Caudate nucleus (tissue), 63 donors: ENCODE measurements at places on chromosomes 7 and 10.

- no peak for DNase-seq
Measured at GRCh38 chr7:122532406-122533269, 166.3 kb downstream of the RNF133 start.

DNA sequence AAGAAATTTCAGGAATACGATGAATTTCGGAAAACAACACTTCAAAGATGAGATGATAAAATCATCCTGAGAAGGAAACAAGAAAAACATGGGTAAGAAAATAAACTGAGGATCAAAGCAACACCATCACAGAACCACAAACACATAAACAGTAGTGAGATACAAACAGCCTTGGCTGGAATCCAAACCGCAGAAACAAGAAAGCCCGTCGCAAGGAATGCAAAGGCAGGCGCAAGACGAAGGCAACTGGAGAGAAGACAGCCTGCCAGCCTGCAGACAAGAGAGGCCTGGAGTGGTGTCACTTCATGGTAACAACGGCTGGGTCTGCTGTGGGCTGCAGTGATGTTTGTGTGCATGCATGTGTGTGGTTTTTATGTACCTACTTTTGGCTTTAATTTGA lies 61.8 kb upstream of the DRGX start:
- DNase-seq: no peak

DNA sequence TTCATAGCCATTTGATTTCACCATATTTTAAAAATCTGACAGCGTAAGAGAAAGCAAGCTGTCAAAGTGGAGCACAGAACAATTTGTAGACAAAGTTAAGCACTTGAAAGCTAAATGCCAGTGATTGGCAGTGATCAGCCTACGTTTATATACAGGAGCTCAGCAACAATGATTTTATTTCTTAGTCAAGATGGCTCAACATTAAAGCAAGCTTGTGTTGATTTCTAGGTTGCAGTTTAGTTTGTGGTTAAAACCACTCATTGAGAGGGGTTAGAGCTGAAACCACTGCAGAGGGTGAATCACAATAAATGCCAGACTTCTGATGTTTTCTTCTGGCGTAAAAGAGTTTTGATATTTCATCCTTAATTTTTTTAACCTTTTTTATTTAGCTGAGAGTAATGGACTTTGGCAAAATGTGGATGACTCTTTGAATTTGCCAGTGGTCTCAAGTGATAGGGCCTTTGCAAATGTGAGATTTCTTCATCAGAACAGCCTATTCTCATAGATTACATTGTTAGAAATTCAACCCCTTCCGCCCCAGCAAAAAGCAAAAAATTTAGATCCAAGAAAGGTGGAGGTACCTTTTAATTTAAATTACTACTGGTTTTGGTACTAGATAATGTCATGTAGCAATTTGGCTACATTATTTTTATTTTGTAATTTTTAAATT lies 73.8 kb downstream of the SHOC2 start:
- DNase-seq: no peak

GRCh38 chr10:60537697-60538096 lies 148.0 kb upstream of the ANK3 start:
- DNase-seq: no peak

- no peak for DNase-seq
Measured at GRCh38 chr10:125662584-125662983, 20.4 kb downstream of the TEX36 start.

DNA sequence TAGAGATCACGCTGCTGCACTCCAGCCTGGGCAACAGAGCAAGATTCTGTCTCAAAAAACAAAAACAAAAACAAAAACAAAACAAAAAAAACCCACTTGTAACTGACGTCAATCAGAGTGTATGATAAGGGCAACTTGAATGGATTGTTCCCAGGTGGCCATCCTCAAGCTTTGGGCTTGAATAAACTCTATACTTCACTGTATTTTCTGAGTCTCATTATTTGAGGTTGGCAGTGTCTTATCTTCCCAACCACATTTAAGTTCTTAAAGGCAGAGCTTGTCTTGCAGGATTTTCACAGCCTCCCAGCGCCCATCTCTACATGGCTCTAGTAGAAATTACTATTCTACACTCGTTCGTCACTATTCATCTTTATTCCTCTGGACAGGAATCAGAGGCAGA lies 5.1 kb upstream of the OAT start:
- DNase-seq: no peak

- no peak for DNase-seq
Measured at GRCh38 chr10:133231946-133232574, 2.0 kb downstream of the UTF1 start.

DNA sequence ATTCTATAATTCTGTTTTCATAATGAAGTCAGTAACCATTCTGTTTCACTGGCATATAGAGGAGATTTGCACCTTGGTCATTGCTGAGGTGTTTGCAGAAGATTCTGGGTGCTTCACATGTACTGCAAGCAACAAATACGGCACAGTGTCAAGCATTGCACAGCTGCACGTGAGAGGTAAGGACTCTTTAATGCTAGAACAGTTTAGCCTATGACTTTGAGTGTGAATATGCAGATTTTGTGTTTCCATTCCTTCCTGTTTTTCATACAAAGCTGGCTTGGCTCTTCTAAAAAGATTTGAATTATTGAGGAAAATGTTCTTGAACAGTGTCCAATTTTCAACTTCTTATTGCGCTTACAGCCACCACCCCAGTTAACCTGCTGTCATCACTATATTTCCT lies 56.4 kb downstream of the MYPN start:
- no peak for DNase-seq

- no peak for DNase-seq
Measured at GRCh38 chr7:144820552-144820951, 15.3 kb downstream of the TPK1 start.

- no peak for DNase-seq
Measured at GRCh38 chr7:55110993-55111361, 92.2 kb downstream of the EGFR start.

GRCh38 chr7:85469446-85470010 lies 282.7 kb upstream of the SEMA3D start:
- DNase-seq: no peak

GRCh38 chr10:59234816-59235429 lies 58.5 kb downstream of the PHYHIPL start:
- no peak for DNase-seq

DNA sequence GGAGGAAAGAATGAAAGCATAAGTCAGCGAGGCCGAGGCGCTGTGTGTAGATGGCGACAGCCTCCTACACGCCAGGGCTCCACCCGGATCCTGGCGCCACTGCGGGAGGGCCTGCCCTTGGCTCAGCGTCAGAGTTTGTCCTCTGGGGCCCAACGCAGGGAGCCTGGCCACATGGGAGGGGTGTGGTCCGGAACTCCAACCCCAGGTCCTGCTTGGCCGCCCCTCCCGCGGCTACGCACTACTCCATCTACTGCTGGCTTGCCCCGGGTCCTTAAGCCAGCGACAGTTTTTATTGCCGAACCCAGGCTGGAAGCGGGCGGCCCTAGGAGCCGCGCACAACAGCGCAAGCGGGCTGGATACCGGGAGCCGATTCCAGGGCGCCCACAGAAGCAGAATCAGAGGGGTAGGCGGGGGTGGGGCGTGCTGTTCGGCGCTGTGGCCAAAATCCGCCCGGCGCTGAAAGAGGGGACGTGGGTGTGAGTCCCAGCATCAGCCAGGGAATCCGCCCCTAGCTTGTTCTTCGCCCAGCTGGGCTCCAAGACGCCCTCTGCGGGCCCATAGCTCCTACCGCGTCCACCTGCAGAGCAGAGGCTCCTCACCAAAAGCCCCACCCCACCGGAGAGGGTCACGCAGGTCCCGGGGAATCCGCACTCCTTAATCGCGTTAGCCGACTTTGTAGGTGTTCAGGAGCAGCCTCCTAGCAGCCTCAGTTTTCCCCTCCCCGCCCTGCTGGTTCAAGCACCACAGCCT lies 4.5 kb downstream of the KAZALD1 start:
- no peak for DNase-seq

DNA sequence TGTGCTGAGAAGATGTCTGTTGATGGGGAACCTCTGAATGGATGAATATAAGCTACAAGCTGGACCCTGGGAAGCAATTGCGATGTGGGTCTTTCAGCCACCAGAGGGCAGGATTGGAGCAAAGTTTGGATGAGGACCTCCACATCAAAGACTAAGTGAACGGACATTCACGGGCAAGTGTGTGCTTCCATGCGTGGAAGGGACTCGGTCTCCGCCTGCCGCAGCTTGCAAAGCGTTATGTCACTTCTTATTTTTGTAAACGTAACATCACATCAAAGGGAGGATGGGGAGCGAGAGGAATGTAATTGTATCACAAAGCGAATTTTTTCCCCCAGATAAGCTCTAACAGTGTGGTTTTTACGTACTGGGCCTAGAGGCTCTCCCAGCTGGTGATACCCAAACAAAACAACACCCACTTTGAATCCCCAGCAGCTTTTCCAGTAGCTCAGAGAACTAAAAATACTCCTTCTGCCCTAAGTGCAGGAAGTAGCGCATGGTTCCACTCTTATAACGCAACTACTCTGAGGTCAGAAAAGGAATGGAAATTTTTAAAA lies 65.0 kb downstream of the VWA2 start:
- peak; percentile 37 for DNase-seq
